ENCODE measurements at places on chromosomes 4 and X. TPM values are rescaled to one million over a fixed set of nuclear protein-coding genes. Genes with fewer than 3 reads are reported as not detected.
A peak's percentile ranks its signal among the peaks of the same experiment; 100 is the strongest.

DNA sequence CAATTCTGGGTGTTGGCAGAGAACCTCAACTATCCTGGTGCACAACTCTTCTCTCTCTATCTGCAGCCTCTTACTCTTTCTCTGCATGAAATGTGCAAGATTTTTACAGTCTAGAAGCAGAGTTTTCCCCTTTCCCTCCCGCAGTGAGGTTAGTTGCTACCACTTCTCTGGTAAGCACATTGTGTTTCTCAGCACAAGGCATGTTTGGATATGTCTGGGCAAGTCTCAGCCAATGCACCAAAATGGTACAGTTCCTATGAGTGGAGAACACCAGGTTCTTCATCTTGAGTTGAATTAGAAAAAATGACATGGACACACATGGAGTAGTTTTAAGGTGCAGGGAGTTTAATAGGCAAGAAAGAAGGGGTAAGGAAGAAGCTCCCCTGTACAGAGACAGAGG is 187.0 kb downstream of the CCNG2 start:
- no peak for DNase-seq

FHIP1A gene
- total RNA-seq: 1.7 TPM

DNA sequence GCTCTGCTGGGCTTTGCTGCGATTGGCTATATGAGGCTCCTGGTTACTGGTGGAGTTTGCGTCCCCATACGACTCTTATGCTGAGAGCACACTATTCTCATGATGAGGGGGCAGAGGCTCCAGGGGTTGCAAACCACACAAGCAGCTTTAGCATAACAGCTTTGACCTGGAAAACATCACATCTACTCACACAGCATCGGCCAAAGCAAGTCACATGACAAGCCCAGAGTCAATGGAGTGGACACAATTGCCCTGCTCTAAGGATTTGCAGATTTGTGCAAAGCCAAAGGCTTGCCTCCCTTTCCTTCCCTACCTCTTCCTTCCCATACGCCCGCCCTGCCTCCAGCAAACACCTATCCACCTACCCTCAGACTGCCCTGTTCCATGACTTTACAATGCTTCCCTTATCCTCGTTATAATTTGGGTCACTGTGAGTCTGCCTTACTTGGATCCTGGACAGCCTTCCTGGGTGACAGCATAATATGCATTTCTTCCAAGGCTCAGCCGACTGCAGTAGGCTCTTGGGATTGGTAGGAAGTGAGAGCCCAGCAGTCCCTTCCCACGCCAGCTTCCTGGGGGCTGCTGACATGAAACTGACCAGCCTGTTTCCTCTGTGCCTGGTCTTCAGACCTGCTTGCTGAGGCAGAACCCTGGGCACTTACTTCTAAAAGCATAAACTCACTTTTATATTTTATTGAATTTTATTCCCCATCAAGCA is 208.2 kb upstream of the PSAPL1 start:
- no peak for DNase-seq

GRCh38 chrX:14903891-14904290 is 30.7 kb downstream of the MOSPD2 start:
- no peak for DNase-seq

GRCh38 chrX:107603429-107604159 is 24.7 kb upstream of the PRPS1 start:
- no peak for DNase-seq

DNA sequence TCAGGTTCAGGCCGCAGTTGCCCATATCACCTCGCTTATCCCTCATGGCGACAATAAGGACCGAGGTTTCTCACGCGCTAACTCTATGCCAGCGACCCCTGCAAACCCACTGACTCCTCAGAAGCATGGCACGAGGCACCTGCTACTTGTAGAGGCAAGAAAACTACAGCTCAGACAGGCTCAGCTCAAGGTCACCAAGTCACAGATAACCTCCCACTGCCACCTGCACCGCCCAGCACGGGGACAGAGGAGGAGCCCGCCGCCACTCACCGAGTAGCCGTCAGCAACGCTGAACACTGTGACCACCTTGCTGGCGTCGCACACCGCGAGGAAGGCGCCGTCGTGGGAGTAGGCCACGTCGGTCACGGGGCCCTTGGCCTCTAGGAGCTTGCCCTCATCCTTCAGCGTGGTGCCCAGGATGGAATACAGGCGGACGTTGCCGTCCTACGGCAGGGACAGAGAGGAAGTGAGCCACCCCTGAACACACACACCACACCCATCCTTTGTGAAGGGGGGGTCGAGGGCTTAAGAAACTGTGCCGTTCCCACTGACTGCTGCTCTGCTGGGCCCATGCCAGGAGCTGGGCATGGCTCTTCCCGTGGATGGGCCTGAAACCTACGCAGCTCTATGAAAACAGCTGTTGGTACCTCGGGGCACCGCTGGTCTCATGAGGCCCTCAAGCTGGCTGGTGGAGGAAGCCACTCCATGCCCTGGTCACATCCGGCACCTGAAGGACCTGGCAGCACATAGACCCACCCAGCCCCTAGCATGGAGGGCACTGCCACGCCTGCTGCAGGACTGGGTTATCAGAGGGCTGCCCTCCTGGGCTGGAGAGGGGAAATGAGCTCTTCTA is 38.9 kb downstream of the WDR1 start:
- DNase-seq: peak; percentile 91

DNA sequence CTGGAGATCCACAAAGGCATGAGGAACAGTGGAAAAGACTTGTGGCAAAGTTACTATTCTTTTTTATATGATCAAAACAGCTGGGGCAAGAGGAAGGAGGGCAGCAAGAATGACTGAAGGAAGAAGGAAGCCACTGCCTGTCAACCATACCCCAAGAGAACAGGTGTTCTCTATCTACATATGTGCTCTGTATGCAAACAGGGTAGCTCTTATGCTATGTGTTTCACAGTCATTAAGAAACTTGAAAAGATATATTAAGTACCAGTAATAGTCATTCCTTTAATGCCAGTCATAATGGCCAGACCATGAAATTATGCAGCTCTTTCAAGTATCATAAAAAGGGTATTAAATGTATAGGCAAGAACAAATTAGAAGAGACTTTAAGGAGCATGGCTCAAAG is 363.9 kb downstream of the KLHL13 start:
- no peak for DNase-seq

ARHGEF38 gene
- total RNA-seq: not detected

DNA sequence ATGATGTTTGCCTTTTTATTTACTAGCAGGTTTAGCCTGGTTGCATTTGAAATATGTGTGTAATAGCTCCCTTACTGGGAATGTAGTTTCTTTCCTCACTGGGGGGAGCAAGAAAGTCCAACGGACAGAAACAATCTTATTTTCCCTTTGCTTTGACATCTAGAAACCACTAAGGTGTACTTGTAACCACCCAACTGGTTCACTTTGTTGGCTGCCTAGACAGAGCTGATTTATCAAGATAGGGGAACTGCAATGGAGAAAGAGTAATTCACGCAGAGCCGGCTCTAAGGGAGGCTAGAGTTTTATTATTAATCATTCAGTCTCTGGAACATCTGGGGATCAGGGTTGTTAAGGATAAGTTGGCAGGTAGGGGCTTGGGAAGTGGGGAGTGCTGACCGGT is 30.3 kb downstream of the XG start:
- no peak for DNase-seq

DNA sequence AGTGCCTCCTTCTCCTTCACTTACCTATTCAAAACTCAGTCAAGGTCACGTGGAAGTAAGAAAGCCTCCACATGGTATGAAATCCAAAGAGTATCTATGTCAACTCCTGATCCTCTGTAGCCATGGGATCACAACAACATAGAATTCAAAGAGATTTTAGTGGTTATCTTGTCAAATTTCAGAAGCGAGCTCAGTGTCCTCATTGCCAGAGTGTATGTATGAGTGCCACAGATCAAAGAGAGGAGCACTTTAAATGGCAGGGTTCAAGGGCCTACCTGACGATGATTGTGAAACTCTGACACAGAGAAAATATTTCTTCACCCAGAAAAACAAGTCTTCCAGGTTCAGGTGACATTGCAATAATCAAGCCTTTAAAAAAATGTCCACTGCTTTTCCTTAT is 1.2 kb upstream of the ACE2 start:
- DNase-seq: no peak

- DNase-seq: no peak
These were observed 2.3 kb upstream of the ZCCHC4 start for GRCh38 chr4:25310066-25310802.

ADH5 gene
- total RNA-seq: 135 TPM

DNA sequence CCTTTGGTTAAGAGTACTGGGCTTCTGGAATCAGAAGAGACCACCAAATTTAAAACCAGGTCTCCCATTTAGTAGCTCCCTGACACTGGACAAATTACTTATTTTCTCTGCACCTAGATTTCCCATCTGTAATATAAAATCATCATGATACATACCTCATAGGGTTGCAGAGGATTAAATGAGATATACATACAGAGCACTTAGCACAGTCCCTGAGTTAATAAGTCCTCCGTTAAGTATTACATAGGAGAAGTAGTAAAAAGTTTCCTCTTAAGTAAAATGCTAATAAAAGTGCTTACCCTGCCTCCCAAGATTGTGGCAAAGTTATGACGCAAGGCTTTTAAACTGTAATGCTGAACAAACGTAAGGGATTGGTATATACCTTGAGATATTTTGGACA is 539 bp upstream of the CHIC1 start:
- no peak for DNase-seq

DNA sequence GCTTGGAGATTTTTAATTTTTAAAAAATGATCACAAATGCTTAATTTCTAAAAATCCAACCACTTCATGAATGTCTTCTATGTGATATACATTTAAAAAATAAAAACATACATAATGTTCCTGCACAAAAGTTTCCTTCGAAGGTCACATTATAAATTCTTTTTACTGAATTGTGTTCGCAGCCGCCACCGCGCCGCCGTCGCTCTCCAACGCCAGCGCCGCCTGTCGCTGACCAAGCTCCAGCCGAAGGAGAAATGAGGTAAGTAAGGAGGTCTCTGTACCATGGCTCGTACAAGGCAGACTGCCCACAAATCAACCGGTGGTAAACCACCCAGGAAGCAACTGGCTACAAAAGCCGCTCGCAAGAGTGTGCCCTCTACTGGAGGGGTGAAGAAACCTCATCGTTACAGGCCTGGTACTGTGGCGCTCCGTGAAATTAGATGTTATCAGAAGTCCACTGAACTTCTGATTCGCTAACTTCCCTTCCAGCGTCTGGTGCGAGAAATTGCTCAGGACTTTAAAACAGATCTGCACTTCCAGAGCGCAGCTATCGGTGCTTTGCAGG is 48.8 kb upstream of the NEUROG2 start:
- no peak for DNase-seq

DNA sequence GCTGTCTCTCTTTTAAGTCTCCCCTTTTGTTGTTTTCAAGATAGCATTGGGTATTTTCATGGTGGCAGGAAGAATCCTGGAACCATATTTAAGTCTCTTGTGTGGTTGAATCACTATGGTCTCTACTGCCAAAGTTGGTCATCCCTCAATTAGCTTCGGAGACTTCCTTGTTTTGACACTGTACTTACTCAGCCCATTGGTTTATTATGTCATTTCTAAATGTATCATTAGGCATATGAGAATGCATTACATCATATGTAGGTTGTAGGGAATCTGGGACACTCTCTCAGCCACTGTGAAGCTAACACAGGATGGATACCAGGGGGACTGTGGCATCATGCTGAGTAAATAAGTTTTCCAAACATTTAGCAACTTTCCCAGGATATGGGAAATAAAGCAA is 211.8 kb downstream of the DTHD1 start:
- no peak for DNase-seq

ARMCX1 gene
- 36.0 TPM for total RNA-seq

GRCh38 chrX:50403903-50404302 is 66.7 kb downstream of the DGKK start:
- no peak for DNase-seq

DNA sequence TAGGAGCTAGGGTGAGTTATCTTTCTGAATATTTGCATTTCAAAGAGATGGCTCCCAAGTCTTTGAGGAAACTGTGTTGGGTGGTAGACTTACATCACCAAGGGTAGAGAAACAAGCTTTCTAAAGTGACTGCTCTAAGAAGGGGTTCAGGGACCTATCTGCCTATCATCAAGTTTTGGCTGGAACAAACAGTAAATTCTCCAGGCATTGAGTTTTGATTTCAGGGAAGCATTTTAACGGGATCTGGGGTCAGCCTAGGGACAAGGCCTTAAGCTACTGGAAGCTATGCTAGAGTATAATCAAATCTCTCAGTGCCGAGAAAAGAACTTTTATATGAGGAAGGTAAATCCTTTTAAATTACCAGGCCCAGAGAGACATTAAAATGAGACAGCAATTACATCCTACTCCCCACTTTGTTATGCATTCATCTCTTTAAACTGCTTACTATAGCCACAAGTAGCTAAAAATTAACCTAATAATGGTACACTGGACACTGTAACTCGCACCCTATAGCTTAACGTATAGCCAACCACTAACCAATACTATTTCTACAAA is 2.0 kb upstream of the NUDT9 start:
- no peak for DNase-seq

DNA sequence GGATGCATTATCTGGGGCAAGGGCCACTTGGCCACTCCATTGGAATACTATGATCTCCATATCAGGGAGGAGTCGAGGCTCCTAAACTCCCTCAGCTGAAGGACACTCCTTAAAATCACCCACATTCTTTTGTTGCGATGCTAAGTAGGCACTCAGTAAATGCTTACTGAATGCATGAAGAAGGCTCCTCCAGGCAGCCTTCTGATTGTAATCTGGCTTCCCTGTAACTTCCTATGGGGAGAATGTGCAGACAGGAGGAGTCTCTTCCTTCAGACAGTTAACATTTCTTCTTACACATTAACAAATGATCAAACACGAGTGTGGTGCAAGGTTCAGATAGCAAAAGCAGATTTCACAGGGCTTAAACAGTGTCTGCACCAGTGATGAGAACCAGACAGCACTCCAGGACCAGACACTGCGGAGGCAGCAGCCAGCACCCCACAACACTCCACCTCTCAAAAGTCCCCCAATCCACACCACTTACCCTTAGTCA is 21.4 kb upstream of the USO1 start:
- DNase-seq: no peak

GRCh38 chr4:168795346-168795745 is 214.7 kb downstream of the CBR4 start:
- DNase-seq: no peak

GRCh38 chrX:148611993-148612392 is 111.6 kb downstream of the AFF2 start:
- no peak for DNase-seq

DNA sequence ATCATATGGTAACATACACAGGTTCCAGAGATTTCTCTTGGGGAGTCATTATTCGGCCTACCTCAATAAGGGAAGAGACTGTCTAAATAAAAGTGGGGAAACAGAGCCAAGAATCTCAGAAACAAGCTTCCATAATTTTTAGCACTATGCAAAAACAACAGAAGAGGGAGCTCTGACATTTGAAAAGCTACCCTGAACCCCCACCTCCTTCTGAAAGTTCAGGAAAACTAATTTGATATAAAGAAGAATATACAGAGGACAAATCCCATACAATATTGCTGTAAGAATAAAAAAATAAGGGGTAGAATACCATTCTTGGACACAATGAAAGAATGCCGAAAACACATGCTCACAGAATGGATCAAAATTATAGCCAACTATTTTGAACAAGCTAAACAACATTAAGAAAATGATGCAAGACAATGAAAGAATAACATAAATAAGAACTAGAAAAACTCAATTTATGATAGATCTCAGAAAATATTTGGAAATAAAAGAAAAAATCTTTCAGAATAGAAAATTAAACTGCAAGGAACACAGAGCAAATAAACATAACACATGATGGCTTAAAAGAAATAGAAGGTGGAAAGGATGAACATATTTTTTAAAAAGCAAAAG is 14.4 kb upstream of the ZNF41 start:
- no peak for DNase-seq

RPGR gene
- 3.3 TPM for total RNA-seq

HTR2C gene
- not detected for total RNA-seq

TNMD gene
- total RNA-seq: not detected

GRCh38 chr4:91958596-91958995 is 345.2 kb upstream of the GRID2 start:
- DNase-seq: no peak

PPP2R2C gene
- total RNA-seq: 0.94 TPM
